Activated T-cell treated with anti-CD3 and anti-CD28 coated beads, Interleukin-2, amount 50 U/mL, for 24 hours (primary cell): ENCODE measurements at places on chromosomes 3 and 15.
A peak's percentile ranks its signal among the peaks of the same experiment; 100 is the strongest.

- no peak for DNase-seq
Observed at GRCh38 chr3:140585828-140586227, 92.0 kb upstream of the TRIM42 start.

GRCh38 chr3:48934333-48934991 is 15.8 kb downstream of the ARIH2 start:
- DNase-seq, result no peak

DNA sequence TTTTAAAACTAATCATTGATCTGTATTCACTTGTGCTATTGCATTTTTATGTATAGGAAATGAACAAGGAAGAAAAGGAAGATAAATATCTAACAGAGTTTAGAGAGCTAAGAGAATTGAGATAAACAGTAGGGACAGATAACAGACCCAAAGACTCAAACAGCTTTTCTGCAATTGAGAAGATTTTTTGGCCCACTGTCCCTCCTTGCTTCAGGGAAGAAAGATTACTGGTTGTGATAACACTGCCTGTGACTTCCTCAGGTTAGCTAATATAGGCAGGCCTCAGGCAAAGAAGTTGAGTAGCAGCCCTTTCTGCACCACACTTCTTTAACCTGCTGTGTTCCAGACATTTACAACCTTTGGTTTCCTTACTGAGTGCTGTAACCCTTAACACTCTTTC is 2.7 kb upstream of the COX17 start:
- DNase-seq, result no peak

DNA sequence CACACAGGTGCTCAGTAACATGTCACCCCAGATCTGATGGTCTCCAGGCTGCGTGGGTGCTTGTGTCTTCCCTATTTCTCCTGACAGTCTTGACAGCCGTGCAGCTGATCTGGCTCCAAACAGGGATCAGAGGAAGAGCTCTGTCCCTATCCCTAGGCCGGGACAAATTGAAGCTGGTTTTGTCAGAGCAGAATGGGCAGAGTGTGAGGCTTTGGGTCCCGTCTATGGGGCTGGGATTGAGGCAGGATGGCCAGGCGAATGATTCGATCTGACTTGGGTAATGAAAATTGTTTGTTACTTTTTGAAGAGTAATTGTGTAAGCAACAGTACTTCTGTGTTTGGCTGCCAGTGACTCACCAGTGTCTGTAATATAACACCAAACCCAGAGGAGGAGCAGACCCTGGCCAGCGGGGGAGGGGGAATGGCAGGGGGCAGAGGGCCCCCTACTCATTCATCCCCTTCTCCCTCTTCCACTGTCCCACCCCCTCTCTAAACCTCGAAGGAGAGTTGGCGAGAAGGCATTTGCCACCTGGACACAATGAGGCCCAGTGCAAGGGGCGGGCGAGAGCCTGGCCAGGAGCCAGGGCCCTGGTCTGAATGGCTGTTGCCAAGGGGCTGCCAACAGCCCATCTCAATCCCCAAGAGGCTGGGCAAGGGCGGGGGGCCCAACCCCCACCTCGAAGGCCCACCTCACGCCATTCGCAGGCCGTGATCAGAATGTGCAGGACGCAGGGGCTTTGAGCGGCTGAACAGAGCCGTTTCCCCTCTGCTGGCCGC is 4.9 kb upstream of the MAGEF1 start:
- DNase-seq, result no peak

DNA sequence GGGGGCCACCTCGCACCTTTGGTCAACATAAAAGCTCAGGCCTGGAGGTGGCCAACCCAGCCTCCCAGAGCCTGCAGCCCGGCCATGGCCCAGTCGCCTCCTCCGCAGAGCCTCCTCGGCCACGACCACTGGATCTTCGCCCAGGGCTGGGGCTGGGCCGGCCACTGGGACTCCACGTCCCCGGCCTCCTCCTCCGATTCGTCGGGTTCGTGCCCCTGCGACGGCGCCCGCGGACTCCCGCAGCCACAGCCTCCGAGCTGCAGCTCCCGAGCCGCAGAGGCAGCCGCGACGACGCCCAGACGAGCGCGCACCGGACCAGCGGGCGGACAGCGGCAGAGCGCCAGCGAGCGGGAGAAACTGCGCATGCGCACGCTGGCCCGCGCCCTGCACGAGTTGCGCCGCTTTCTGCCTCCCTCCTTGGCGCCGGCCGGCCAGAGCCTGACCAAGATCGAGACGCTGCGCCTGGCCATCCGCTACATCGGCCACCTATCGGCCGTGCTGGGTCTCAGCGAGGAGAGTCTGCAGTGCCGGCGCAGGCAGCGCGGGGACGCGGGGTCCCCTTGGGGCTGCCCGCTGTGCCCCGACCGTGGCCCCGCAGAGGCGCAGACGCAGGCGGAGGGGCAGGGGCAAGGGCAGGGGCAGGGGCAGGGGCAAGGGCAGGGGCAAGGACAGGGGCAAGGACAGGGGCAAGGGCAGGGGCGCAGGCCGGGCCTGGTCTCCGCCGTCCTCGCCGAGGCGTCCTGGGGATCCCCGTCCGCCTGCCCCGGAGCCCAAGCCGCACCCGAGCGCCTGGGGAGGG is at the start of gene MESP2:
Gene MESP2 (plus strand): TSS at position 59 of the 799 bp plus-strand sequence. CDS start 26 bp downstream, at position 85.
- DNase-seq, result peak; percentile 77

- DNase-seq, result no peak
Observed at GRCh38 chr3:177471733-177472480, 274.6 kb upstream of the TBL1XR1 start.

DNA sequence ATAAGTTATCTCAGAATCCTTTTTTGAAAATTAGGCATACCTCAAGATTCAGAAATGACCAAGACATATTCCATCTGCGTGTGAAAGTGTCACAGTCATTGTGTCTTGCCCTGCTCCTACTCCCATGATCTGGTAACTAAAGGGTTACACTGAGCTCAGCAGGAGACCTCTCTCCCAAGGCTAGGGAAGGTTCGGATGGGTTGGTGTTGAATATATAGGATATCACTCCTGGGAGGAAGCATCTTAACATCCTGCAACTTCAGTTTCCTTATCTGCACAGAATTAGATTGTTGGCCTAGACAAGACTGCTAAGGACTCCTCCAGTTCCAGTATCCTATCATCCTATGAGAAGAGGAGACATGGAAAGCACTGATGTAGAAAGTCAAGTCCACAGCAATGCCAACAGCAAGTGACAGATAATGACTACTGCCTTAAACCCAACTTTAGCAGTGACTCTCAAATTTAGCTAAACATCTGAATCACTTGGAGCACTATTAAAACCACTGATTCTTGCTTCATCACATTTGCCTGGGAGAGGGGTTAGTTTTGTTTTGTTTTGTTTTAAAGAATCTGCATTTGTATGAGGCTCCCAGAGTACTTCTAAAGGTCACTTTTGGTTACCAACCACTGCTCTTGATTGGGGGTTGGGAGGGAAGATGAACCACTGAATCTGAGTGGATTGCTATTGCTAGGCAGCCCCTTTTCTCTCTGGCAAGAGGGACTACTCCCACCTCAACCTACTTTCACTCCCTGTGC is 9.7 kb downstream of the ADAMTS9 start:
- DNase-seq, result no peak

- DNase-seq, result peak; percentile 30
Observed at GRCh38 chr15:69593981-69594966, 141.7 kb downstream of the RPLP1 start.

- DNase-seq, result no peak
Observed at GRCh38 chr15:93493172-93493571, 404.2 kb upstream of the RGMA start.

GRCh38 chr3:99145031-99145430 is 243.5 kb upstream of the DCBLD2 start:
- no peak for DNase-seq
